ENCODE measurements at places on chromosomes 2 and 18.
A peak's percentile ranks its signal among the peaks of the same experiment; 100 is the strongest.

- no peak for DNase-seq
Measured at GRCh38 chr2:71563872-71564271, 110.5 kb downstream of the DYSF start.

DNA sequence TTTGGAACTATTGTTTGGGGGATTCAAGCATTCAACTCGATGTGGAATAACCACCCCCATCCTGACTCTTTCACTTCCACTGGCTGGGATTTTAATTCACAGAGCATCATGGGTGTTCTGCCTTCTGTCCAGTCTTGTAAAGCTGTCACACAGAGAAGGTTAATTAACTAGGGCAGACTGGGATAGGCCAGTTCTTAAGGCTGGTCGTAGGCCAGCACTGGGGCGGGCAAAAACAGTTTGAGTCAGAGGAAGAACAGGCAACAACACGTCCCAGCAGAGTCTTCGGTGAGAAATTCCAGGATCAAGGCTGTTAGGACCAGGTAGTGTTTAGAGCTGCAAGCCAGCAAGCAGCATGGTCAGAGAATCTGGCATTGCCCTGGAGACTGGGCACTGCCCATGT lies 4.0 kb upstream of the RNF152 start:
- peak; percentile 84 for DNase-seq

GRCh38 chr18:59272891-59273758 lies at the start of gene RAX:
Gene RAX, minus strand, starts transcription at chr18:59273454. Its CDS starts 248 bp downstream, at chr18:59273206.
- DNase-seq, result peak; percentile 36

DNA sequence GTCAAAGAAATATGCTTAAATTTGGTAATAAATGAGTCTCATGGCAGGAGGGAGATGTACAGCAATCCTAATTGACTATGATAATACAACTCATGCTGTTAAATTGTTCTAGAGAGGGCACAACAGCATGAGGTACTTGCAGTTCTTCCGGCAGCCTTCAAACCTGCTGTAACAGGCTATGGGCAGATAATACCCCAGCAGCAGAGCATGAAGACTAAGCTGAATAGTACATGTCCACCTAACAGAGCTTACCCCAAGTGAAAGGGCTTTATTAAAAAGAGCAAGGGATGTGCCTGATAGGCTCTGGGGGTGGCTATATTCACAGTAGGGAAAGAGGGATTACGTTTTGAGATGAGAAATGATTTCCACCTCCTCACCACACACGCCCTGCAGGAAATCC lies 28.9 kb downstream of the MRO start:
- no peak for DNase-seq

DNA sequence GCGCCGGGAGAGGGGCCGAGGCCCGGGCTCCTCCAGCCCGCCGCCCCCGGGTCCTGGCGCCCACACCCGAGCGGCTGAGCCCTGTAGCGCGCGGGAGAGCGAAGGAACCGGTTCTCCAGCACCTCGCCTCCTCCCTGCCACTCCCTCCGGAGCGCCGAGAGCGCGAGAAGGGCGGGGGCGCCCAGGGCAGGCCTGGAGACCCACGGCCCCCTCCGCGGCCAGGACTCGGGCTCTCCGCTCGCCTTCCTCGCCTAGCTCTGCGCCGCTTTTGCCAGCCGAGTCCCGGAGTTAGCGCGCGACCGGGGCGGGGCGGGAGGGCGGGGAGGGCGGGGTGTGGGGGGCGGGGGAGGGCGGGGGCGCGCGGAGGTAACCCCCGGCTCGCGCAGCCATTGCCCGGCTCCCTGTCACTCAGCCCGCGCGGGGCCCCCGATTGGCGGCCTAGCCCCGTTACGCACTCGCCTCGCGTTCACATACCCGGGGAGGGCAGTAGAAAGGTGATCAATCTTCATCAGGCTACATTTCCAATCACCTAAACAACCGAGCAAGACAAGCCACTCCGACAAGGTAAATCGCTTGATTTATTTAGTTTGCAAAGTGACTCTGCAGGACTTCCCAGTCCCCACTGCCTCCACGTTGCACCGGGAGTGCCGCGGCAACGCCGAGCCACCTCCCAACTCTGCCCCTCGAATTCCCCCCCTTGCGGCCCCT lies at the start of gene OTX1:
TSS of gene OTX1 (plus strand) at position 497 of the 708 bp plus-strand sequence. CDS start 2,161 bp downstream, outside the sequence.
- DNase-seq, result peak; percentile 96

DNA sequence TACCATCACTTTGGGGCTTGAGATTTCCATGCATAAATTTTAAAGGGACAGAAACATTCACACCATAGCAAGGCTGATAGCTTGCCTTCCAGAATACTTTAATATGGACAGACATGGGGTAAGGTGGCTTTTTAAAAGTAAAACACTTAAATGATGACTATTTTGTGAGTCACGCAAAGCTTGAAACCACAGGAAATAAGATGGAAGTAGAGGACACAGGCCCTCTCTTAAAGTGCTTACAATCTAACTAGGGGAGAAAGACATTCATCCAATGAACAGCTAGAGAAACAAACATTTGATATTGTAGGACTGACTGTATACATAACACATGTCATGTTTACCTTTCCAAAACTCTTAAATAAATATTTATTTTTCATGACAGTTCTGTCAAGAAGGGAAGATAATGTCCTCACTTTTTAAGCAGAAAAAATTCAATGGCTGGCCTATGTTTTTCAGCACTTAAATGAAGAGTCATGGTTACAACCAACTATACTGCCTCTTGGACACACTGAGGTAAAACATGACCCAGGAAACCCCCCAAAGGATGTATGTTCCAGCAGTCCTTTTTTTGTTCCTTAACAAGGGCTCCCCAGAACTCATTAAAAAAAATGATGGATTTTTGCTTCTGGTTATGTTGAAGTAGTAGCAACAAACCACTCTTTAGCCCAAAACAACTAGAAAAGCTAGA lies 120.0 kb upstream of the RBMS1 start:
- peak; percentile 61 for DNase-seq

GRCh38 chr2:27182346-27182745 lies 29.5 kb upstream of the ATRAID start:
- DNase-seq, result no peak

GRCh38 chr2:221454459-221455105 lies 117.5 kb downstream of the EPHA4 start:
- DNase-seq, result no peak

- no peak for DNase-seq
Measured at GRCh38 chr2:10591207-10591606, 98.6 kb downstream of the NOL10 start.

DNA sequence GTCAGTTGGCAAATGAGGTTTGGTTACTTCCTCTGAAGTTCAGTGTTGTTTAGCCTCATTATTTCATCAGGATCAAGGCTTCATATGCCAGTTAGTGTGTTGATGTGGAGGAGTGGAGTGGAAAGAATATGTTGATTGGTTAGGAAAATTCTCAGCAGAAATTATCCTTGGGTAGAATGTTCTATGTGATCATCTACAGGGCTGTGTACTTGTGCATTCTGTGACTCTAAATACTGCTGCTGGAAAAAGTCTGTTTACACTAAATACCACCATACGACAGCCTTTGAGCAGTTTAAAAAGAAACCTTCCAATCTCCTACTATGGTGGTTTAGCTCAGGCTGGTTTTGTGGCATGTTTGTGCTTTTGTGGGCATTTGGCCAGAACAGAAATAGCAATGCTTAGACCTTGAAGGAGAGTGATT lies 25.8 kb downstream of the CAB39 start:
- peak; percentile 91 for DNase-seq

DNA sequence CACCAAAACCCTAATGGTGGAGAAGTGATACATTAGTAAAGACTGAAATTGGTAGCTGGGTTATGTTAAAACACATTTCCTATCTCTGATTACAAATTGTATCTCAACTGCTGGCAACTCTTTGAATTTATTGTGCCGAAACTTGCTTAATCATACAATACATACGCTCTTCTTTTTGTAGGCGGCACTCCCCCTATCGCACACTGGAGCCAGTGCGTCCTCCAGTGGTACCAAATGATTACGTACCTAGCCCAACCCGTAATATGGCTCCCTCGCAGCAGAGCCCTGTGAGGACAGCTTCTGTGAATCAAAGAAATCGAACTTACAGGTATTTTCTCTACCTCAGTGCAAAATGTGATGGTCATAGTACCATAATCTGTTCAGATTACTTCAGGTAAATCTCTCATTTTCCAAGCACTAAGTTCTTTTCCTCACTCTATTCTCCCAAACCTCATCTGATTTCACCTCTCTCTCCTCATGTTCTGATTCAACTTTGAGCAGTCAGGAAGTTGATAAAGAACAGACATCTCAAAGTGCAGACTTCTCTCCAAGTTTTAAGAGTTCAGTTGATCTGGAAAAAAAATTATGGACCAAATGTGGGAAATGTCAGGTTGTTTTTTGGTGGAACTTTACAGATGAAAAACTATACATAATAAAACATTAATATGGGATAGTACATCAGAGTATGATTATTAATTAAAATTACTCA lies 66.5 kb downstream of the ABI2 start:
- DNase-seq, result no peak

DNA sequence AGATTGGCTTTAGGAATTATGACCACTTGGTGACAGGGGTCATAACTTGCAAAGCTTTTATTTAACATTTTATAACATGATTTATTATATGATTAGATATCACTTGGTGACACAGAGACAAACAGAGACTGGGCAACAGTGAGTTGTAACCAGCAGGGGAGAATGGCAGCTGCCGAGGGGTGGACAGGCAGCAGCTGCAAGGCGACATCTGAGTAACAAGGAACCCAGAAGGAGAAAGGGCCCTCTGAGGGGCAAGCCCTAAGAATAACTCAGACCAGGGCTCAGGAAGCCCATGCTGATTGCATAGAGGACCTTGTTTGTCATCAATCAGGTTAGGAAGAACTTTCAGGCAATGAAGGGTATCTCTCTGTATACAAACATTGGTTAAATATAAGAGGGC lies 339.9 kb upstream of the SOX11 start:
- no peak for DNase-seq

DNA sequence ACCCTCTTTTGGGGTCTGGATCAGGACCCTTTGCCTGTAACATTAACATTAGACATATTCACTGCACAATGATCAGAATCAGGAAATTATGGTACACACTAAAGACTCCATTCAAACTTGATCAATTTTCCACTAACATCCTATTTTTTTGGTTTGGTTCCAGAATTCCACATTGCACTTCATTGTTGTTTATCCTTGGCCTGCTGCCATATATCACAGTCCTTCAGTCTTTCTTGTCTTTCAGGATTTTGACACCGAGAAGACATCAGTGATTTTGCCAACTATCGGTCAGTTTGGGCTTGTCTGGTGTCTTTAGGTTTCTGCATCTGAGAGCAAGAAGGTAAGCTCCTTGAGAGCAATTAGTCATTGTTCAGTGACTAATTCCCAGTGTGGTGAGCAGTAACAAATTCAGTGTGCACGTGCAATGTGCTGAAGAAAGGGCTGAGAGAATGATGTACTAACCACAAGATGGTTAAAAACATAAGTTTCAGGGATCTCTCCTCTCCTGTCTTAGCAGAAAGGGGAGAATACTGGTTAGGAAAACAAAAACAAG lies 23.5 kb downstream of the MARCHF4 start:
- peak; percentile 60 for DNase-seq

DNA sequence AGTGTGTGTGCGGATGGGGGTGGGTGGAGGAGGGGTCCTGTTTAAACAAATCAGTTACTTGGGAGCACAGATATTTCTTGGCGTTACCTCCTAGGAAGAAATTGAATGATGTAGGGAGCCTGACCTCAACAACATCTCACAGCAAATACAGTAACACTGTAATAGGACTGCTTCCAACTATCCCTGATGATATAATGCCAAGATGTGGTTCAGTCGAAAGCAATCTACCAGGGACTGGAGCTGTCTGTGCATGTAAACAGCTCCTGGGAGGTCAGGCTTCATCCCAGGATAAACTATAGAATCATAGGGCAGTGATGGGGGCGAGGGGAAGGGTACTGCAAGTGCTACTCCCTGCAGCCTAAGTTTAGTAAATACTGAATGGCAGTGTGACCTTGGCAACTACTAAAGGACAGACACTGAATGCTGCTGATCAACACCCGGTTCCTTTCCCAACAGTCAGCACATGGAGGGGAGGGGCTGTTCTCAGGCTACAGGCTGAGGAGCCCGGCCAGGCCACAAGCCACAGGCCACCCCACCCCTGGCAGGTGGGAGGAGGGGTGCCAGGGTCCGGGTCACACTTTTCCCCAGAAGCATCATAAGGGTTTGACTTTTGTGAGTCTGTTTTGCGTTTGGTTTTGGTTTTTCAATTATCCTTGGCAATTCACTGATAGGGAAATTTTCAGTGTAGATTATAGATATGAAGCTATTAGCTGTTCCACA lies 85.3 kb upstream of the ZNF397 start:
- DNase-seq, result peak; percentile 55

DNA sequence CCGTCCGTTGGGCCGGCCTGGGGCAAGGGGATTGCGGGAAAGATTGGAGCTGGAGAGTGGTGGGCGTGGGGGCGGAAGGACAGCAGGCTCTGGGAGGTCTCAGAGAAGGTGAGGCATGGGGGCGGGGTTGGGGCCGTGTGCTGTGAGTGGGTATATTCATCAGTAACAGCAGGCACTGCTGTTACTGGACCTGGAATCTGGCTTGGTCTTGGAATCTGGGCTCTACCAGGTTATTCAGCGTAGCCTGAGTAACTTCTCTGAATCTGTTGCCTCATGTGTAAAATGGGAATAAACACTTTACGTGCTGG lies 435 bp downstream of the RNF181 start:
- DNase-seq, result peak; percentile 61

DNA sequence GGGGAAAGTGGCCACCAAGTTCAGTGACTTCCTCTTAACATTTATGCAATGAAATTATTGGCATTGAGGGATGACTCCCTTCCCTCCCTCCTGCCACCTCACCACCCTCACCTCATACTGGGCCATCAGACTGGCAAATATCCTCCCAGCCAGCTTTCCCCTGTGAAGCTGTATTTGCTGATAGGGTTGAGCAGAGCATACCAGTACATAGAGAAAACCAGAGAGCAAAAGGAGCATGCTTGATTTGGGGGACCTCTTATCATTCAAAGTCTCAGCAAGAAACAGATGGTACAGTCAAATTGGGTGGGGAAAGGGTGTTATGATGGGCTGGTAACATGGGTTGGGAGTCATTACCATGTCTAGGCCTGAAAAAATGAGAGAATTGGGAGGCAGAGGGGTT lies 19.1 kb upstream of the B3GNT2 start:
- DNase-seq, result no peak

DNA sequence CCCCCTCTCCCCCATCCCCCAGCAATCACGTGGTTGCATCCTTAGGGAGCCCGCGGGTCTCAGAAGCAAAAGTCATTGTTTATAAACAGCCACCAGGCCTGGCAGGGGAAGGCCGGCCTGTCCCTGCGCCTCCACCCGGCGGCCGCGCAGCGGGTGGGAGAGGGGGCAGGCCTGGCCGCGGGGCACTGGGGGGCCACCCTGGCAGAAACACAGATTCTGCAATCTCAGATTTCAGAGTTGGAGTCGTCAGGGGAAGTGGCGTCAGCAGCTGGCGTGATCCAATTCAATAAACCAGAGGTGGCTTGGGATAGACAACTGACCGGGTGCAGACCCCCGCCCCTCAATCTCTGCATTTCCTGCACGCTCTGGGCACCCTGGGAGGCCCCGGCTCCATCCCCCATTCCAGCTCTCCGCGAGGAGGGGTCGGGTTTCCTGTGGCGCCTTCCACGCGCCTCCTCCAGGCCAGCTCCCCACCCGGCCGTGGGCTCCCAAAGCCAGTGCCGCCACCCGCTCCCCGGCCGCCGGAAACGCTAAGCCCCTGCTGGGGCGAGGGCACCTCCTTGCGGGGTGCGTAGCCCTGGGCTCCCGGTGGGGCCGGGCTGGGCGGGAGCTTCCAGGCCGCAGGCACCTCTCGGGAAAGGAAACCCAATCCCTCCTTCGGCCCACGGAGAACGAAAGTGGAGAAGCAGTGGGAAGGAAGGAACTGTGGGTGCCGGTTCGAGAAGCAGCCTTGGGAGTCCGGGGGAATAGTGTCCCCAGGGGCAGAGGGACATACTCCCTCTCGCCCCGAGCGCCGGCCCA lies 1.1 kb downstream of the BIN1 start:
- peak; percentile 67 for DNase-seq
